ENCODE measurements at places on chromosomes 3 and 15.

GRCh38 chr3:36155515-36155914, 224.8 kb upstream of the STAC start:
- no peak for DNase-seq

DNA sequence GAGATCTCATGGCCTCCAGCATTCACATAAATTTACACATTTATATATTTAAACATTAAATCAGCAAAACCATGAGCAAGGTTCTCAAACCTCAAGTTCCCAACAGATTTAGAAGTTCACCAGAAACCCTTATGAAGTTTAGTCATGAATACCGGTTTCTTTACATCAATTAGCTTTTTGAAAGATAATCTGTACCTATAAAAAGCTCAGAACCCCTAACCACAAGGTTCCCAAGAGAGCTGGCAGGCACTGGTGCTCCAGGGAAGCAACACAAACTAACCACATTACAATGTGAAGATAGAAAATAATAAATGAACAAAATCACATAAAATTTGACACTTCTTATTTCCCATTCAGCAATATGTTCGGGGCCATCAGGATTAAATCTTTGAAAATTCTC, 150.9 kb downstream of the FBN1 start:
- DNase-seq, result no peak

DNA sequence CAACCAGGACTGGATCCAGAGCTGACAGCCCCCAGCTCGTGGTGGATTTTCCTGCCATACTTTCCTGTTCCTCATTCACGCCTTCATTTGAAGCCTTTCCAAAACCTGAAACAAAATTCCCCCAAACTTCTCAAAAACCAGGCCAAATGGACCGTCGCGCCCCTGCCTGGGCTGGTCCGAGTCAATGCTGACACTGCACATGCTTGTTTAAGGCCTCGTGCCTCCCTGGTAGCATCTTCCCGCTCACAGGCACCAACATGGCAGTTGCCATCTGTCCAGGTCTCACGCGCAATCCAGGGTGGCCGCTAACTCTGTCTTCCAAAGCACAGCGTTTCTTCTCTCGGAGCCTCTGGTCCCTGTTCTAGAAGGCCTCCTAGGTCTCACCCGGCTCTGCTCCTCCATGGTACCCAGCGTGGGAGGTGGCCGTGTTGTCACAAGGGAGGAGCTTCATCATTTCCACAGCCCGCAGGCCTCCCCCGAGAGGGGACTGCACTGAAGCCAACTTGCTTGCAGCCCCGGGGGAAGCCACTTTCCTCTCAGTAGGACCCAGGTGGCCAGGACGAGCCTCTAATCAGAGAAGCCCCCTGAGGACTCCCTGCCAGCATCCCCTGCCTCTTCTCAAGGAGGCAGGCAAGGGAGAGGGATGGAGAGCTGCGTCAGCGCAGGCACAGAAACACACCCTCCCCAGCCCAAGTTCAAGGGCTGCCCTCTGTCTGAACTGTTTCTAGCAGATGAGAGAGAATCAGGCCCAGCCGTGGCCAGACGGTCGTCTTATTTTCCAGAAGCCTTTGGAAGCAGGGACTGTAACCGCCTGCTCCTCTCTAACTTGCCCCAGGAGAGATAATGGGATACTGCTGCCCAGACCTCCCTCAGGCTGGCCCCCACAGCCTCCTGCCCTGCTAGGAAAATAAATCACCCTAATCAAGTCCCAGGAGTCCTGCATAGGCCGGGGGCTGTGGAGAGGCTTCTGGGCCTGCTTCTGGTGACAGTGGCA, 152.8 kb upstream of the TLE3 start:
- DNase-seq, result no peak

DNA sequence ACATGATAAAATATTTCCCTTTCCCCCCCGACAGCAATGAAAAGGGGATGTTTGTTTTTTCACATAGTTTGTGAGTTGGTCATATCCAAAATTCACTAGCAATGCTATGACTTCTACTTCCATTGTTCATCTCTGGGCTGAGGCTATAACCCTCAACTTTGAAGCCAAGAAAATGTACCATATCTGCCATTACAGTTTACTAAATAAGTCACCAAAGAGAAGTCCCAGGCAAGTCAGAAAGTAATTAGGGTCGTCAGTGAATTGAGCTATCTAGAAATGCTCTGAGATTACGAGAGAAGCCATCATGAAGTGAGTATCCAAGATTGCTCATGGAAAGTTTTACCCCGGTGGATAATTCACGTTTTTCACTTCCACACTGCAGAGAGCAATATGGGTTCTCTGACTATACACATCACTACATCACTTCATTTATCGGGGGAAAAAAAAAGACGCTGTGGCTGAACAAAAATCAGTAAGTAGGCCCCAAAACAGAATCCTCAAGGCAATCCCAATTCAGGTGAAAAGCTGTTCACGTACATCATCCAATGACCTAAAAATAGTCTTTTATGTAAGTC, 1.4 kb downstream of the PEAK1 start:
- no peak for DNase-seq

DNA sequence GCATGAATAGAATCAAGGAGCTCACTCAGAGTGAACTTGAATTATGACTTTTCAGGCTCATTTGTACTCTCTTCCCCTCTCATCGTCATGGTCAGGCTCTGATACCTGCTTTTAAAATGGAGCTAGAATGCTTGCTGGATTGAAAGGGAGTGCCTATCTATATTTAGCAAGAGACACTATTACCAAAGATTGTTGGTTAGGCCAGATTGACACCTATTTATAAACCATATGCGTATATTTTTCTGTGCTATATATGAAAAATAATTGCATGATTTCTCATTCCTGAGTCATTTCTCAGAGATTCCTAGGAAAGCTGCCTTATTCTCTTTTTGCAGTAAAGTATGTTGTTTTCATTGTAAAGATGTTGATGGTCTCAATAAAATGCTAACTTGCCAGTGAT, 9.6 kb downstream of the CCNDBP1 start:
- no peak for DNase-seq

DNA sequence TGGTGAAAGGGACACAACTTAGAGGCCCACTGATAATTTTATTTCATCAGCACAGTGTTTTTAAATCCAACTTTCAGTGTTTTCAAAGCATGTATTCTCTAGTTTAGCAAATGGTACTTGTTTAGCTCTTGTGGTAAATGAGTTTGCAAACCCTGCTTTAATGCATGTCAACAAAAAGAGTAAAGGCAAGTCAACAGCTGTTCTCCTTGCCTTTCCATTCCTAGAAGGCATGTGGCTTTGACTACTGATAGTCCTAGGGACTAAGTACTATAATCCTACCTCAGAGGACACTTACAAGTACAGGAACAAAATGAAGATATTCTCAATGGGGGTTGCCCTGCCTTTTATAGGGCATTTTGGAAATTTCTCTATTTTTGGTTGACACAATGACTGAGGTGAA, 13.1 kb downstream of the NPTN start:
- no peak for DNase-seq

GRCh38 chr15:43383070-43383469, 12.2 kb downstream of the TUBGCP4 start:
- DNase-seq, result no peak

- DNase-seq, result no peak
These were observed 51.8 kb downstream of the CYP11A1 start for GRCh38 chr15:74315626-74316025.
